ENCODE measurements at places on chromosomes 1 and 21. TPM values are rescaled to one million over a fixed set of nuclear protein-coding genes. Genes with fewer than 3 reads are reported as not detected.
A peak's percentile ranks its signal among the peaks of the same experiment; 100 is the strongest.

- peaks cover 12% of the 10 kb centered on the region for H3K4me1 ChIP-seq
- no peaks in the 10 kb centered on the region for H3K36me3 ChIP-seq
- no peaks in the 10 kb centered on the region for H3K27me3 ChIP-seq
Measured at GRCh38 chr1:27970401-27970800, 10.6 kb downstream of the XKR8 start.

GRCh38 chr1:95642035-95642434 lies 408.0 kb downstream of the RWDD3 start:
- H3K4me1 ChIP-seq: no peaks in the 10 kb centered on the region
- no peaks in the 10 kb centered on the region for H3K27me3 ChIP-seq
- no peak for DNase-seq
- no peak overlapping the region for H3K4me3 ChIP-seq

Gene IL12RB2
- total RNA-seq: 3.3 TPM

Gene DEGS1
- total RNA-seq: 25.7 TPM

GRCh38 chr1:6456800-6457466 lies 9.0 kb downstream of the TNFRSF25 start:
- DNase-seq: no peak
- peaks cover 4% of the 10 kb centered on the region for H3K4me1 ChIP-seq
- H3K27me3 ChIP-seq: peaks cover 52% of the 10 kb centered on the region
- no peaks in the 10 kb centered on the region for H3K36me3 ChIP-seq
- no peak overlapping the region for H3K4me3 ChIP-seq
- no peak overlapping the region for H3K27ac ChIP-seq

Gene VWA1
- total RNA-seq: 29.4 TPM

DNA sequence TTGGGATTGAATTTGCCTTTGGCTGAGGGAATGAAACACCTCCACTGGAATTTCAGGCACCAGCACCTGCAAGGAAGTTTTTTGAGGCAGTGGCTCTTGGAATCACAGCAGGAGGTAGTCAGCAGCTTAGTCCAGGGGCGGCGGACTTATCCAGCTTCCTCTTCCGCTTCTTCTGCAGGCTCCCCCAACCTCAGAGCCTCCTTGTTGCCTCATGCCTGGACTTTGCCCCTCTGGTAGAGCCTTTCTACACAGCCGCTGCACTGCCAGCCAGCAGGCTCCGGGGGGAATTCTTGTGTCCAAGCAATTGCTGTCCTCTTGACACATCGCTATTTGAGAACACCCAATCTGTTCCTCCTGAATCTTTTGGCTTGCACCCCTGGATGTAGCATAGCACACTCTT lies 4.4 kb upstream of the RHEX start:
- peak overlapping the region; percentile 37 for H3K27ac ChIP-seq
- DNase-seq: peak; percentile 72
- H3K4me1 ChIP-seq: peaks cover 11% of the 10 kb centered on the region
- H3K27me3 ChIP-seq: no peaks in the 10 kb centered on the region
- H3K36me3 ChIP-seq: no peaks in the 10 kb centered on the region

DNA sequence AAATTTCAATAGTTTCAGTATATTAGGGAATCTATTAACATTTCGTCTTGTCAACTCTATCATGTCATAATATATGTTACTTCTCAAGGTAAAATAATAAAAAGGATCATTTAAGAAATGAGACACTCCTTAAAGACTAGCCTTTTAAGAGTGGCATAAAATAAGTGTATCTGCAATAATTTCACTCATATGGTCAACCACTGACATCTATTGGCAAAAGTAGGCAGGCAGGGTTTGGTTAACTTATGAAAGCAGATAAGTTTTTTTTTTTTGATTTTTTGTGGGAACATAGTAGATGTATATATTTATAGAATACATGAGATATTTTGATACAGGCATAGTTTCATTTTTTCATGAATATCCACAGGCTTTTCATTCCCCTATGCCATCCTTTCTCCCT lies 5.5 kb upstream of the RGS21 start:
- no peak overlapping the region for H3K4me3 ChIP-seq
- no peak for DNase-seq
- no peaks in the 10 kb centered on the region for H3K36me3 ChIP-seq
- no peak overlapping the region for H3K27ac ChIP-seq
- H3K4me1 ChIP-seq: no peaks in the 10 kb centered on the region

- no peak overlapping the region for H3K4me3 ChIP-seq
- H3K4me1 ChIP-seq: no peaks in the 10 kb centered on the region
- DNase-seq: no peak
- H3K36me3 ChIP-seq: no peaks in the 10 kb centered on the region
- H3K27me3 ChIP-seq: no peaks in the 10 kb centered on the region
- H3K27ac ChIP-seq: no peak overlapping the region
Measured at GRCh38 chr21:32119811-32120210, 159.0 kb downstream of the MIS18A start.

Gene LDLRAD1
- not detected for total RNA-seq

GRCh38 chr1:239348635-239349353 lies 37.6 kb upstream of the CHRM3 start:
- DNase-seq: no peak
- no peak overlapping the region for H3K27ac ChIP-seq

GRCh38 chr1:66690666-66691381 lies 61.4 kb upstream of the DYNLT5 start:
- DNase-seq: no peak
- no peaks in the 10 kb centered on the region for H3K27me3 ChIP-seq

DNA sequence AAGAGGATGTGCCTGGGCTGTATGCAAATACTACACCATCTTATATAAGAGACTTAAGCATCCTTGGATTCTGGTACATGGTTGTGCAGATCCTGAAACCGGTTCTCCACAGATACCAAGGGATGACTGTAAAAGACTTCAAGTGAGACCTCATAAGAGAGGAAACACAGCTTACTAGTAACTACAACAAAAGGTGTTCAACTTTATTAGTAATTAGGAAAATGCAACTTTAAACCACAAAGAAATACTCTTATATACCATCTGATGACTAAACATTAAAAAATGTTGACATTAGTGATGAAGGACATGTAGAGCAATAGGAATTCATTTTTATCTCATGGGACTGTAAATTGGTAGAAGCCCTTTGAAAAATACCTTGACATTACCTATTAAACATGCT lies 102.7 kb downstream of the RASAL2 start:
- H3K36me3 ChIP-seq: no peaks in the 10 kb centered on the region
- DNase-seq: no peak
- H3K27ac ChIP-seq: no peak overlapping the region
- H3K4me1 ChIP-seq: peaks cover 8% of the 10 kb centered on the region
- H3K27me3 ChIP-seq: no peaks in the 10 kb centered on the region

DNA sequence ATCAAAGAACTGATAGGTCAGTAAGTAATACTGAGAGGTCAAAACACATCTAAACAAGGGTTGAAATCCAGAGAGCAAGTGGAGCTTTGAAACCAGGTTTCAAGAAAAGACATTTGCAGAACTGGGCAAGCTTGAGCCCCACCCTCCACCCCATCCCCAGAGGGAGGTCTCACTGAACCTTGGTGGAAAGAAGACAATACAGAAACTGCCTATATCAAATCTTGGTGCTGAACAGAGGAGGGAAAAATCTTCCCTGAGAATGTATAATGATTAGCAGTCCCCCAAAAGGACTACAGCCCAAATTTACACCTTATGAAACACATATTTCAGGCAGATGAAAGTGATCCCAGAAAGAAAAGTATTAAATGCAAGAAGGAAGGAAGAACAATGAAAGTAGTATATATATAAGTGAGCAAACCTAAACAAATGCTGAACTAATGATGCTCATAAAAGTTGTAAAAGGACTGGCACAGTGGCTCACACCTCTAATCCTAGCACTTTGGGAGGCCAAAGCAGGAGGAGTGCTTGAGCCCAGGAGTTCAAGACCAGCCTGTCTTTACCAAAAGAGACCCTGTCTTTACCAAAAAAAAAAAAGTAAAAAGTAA lies 12.4 kb downstream of the ZBTB17 start:
- H3K36me3 ChIP-seq: no peaks in the 10 kb centered on the region
- peaks cover 25% of the 10 kb centered on the region for H3K4me1 ChIP-seq
- no peak overlapping the region for H3K4me3 ChIP-seq
- no peaks in the 10 kb centered on the region for H3K27me3 ChIP-seq
- peak overlapping the region; percentile 15 for H3K27ac ChIP-seq

DNA sequence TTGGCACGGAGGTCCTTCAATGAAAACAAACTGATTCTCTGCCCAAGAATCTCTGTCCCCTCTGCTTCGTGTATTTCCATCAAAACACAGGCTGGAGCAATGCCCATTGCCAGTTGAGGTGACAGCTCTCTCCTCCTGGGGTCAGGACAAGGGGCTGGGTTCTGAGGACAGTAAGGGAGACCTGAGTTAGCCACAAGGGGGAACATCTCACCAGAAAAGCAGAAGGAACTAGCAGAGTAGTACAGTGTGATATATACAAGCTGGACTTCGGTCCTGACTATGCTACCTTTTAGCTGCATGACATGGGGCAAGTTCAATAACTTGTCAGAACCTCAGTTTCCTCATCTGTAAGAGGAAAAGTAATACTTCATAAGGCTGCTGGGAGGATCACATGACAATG lies 50.3 kb downstream of the SYT2 start:
- no peak for DNase-seq
- H3K36me3 ChIP-seq: no peaks in the 10 kb centered on the region
- H3K4me1 ChIP-seq: no peaks in the 10 kb centered on the region
- no peak overlapping the region for H3K4me3 ChIP-seq
- peaks cover 40% of the 10 kb centered on the region for H3K27me3 ChIP-seq

DNA sequence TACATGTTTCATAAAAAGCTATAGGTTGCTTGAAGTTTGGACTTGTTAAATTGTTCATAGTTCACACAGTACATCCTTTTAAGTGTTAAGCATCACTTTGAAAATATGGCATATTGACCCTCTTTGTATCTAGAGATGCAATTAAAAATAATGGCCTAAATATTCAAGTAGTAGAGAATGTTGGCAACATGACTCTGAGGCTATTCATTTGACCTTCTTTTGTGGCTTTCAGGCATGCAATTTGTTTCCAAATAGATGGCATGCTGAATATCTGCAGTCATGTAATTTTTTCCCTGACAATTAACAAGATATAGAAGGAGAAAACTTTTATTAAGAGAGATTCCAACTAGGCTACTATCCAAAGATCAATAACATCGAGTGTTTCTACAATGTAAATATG lies 230.5 kb upstream of the ZRANB2 start:
- H3K36me3 ChIP-seq: no peaks in the 10 kb centered on the region
- H3K4me1 ChIP-seq: no peaks in the 10 kb centered on the region
- no peak overlapping the region for H3K27ac ChIP-seq
- no peak overlapping the region for H3K4me3 ChIP-seq

Gene UBE2U
- not detected for total RNA-seq

DNA sequence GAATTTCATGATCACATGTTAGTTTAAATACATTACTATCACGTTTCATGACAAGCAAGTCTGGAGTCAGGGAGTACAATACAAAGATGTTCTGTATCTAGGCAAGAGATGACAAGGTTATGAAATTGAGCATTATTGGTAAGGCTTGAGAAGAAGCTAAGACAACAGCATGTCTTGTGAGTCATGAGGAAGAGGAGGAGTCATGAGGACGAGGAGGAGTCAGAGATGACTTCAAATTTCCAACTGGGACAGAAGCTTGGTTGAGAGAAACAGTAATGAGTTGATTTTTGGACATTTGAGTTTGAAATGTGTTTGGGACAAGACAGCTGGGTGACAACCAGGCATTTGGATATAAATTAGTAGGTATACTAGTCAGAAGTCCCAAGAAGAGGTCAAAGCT lies 4.3 kb upstream of the UBE2U start:
- no peaks in the 10 kb centered on the region for H3K36me3 ChIP-seq
- H3K4me3 ChIP-seq: no peak overlapping the region
- no peak for DNase-seq
- H3K27ac ChIP-seq: no peak overlapping the region
- no peaks in the 10 kb centered on the region for H3K4me1 ChIP-seq
